ENCODE measurements at places on chromosomes 2 and 18.

- DNase-seq = no peak
These were observed 5.2 kb downstream of the MYO1B start for GRCh38 chr2:191250400-191250799.

DNA sequence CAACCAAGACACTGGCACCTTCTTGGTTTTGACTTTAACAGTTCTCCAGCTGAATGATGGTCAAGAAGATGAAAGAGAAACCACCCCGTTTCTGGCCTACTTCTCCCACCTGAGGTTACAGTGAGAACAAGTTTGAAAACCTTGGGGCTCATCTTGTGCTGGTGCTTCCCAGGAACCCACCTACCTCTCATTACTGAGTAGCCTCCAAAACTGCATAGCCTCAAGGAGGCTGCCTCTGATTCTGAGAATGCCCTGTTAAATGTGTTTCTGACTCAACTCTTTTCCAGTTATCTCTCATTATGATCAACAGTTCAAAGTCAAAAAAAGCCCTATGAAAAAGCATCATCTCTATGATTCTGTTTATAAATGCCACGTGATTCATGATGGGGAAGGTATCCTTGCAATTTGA lies 121.9 kb downstream of the CACNB4 start:
- no peak for DNase-seq

- no peak for DNase-seq
These were observed 146.5 kb upstream of the MMADHC start for GRCh38 chr2:149733936-149734685.

DNA sequence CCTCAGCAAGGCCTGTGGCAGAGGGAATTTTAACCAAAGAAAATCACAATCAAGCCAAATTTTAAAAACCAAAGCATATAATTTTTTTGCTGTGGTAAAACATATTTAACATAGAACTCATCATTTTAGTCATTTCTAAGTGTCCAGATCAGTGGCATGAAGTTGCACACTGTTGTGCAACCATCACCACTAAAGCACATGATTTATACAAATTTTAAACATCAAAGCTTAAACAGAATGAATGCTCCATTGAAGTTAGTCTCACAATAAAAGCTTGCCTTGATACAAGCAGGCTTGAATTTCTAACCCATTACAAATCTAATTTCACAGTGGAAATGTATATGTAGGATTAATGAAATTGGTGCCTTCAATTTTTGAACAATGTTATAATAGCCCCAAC lies 31.2 kb downstream of the FTCDNL1 start:
- DNase-seq = no peak

GRCh38 chr2:120760446-120761135 lies 24.9 kb downstream of the GLI2 start:
- no peak for DNase-seq

- DNase-seq = no peak
These were observed 1.6 kb downstream of the WDFY1 start for GRCh38 chr2:223943561-223944008.

- no peak for DNase-seq
These were observed 5.2 kb downstream of the TGIF1 start for GRCh38 chr18:3455090-3455635.

GRCh38 chr18:29823671-29824070 lies 1218.9 kb downstream of the DSC3 start:
- DNase-seq = no peak

GRCh38 chr18:51330148-51330547 lies 132.7 kb upstream of the MEX3C start:
- no peak for DNase-seq

- DNase-seq = no peak
These were observed 30.0 kb upstream of the KLHL14 start for GRCh38 chr18:32802591-32803451.

DNA sequence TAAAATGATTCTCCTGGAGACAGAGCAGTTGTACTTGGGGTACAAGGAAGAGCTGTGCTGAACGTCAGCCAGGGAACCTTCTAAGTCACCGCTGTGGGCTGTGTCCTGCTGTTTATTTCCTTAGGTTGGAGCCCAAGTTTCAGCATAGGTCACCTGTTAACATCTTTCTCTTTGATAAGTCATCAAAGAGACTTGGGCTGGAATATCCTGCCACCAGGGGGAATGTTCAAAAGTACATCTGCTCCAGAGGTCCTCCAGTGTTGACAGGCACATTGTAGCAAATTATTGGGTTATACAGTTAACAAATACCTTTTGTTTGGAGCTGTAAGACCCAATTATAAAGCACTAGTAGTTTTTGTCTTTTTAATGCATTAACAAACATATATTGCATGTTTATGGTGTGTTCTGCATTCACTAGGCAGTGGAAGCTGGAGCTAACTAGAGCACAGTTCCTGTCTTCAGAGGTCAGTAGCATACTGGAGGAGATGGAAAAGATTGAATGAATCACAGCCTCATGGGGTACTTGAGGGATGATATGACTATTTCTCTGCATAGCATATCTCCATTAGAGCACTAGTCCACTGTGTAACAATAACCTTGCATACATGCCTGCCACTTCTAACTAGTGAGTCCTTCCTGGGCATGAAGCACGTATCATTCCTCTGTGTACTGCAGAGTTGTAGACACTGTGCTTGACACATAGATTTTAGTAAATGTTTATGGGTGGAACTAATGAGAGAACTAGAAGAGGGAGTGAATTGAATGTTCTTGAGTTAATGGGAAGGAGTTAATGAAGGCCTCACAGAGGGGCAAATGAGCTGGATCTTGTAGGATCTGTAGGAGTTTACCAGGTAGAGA lies 182.1 kb downstream of the AGAP1 start:
- DNase-seq = no peak

DNA sequence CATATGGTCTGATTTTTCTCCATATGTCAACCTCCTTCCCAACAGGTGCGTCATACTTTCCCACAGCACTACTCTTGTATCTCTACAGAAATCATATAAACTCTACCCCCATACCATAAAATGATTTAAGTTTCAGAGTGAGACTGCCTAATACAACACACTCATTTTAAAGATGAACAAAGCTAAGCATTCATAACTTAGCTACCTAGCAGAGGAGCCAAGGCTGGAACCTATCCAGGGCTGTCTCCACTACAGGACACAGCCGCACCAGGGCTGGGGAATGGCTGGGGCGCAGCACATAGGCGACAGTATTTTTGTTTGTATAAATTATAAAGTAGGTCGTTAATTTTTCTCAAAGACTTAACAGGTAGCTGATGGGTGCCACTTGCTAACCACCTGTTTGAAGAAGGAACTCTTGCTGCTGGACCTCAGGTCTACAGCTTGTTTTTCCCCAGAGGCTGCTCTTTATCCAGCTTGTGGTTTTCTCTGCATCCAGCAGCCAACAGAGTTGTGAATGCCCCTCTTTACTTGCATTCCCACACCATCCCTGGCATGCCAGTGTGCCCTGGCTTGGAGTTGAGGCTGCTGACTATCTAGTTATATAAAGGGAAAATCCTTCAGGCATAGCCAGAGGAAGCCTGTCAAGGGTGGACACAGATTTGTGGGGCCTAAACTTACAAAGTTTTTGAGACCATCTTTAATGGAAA lies 62.0 kb downstream of the HNRNPLL start:
- no peak for DNase-seq

DNA sequence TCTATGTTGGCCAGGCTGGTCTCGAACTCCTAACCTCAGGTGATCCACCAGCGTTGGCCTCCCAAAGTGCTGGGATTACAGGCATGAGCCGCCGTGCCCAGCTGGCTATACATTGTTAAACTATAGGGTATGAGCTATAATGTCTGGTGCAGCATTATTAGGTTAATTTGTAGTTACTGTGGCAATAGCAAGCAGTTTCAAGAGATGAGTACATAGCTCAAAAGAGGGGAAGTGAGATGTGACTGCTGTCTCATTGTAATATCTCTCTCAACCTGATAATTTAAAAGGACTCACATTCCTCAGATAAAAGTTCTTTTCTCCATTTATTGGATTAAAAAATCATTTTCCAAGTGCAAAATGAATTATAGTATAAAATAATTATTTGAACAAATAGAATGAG lies 116.4 kb downstream of the INO80D start:
- no peak for DNase-seq

DNA sequence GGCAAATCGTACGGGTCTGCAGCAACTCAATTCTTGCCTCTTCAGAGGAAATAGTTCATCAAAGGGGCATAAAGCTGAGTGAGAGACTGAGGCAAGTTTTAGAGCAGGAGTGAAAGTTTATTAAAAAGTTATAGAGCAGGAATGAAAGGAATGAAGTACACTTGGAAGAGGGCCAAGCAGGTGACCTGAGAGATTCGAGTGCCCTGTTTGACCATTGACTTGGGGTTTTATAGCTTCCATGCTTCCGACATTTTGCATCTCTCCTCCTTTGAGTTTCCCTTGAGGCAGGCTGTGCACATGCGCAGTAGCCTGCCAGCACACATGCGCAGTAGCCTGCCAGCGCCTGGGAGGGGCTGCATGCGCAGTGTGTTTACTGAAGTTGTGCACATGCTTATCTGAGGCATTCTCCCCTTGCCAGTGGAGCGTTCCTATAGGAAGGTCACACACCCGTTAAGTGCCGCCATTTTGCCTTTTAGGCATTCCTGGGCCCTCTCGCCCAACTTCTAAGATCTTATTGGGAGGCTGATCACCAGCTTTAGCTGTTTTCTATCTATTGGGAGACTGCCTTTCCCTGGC lies 265.5 kb upstream of the MGAT5 start:
- DNase-seq = no peak

- DNase-seq = no peak
These were observed 74.9 kb upstream of the GPR45 start for GRCh38 chr2:105166688-105167087.

DNA sequence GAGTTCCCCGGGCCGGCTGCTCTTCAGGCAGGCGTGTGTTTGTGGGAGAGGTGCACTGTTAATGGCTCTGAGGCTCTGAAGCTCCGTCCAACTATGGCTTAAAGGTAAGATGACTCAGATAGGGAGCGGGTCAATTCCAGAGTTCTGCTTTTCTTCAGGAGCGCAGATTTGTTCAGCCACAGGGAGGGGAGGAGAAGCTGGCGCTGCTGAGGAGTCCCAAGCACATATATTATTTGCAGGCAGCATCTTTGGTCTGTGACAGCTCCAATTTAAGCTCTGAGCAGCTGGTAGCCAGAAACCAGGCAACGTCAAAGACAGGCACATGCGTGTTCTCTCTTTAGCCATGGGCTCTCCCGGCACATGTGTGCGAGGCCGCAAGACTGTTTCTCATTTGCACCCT lies 229.2 kb downstream of the BCL2 start:
- DNase-seq = no peak

DNA sequence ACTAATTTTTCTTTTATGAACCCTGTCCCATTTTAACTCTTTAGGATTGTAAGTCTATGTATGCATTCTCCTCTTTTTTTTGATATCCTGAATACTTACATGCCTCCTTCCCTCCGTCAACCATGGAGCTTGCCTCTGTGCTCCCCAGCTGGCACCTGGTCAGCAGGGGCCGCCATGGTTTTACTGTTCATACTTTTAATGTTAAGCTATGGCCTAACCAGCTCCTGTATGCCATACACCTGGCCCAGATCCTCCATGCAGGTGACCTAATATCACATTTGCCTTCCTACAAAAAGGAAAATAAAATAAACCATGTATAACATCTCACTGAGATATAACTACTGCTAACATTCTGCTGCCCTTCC lies 283.1 kb upstream of the TRIB2 start:
- DNase-seq = no peak

DNA sequence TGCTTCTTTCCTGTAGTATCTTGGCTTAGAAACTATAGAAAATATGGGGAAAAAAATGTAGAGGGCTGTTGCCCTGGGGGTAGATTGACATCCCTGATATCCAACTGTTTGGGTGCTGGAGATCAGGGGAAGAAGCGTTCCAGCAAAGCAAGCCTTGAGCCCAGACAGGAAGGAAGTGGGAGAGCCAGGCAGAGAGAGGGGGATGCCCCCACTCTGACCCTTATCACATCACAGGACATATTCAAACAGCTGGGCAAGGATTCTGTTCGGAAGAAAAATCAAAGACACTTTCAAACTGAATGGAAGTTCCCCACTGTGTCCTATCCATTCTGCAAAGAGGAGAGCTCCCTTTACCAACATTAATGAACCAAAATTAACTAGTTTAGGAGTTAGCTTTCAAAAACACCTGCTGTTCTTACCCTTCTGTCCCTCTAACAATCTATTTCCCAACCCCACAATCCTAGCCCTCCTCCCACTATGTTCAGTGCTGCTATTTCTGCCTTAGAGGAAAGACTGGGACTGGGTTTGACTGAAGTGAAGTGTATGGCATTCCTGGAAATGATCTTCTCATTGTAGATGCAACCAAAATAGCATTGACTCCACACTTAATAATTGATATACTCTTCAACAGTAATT lies 16.9 kb upstream of the KCNG3 start:
- no peak for DNase-seq

DNA sequence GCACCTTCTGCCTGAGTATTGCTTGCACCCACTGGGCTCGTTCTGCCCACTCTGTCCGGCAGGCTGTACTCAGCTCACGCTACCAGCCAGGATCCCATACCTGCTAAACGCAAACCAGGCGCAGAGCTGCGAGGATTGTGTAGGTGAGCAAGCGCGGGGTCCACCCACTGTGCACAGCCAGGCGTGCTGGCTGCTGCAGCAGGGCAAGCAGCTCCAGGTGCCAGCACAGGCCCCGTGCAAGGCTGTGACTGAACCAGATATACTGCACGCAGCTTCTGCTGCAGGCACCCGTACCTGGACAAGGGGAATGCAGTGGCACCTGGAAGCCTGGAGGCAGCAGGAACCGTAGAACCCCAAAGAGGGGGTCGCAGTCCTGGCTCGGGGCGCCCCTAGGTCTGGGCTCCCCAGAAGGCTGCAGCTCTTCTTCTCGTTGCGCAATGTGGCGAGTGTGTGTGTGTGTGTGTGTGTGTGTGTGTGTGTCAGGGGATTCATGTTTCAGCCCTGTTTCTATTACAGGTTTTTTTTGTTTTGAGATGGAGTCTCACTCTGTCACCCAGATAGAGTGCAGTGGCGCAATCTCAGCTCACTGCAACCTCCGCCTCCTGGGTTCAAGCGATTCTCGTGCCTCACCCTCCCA lies 46.1 kb upstream of the RAB1A start:
- DNase-seq = no peak

Data from stimulated activated CD4-positive, alpha-beta T cell treated with anti-CD3 and anti-CD28 coated beads, TNF-alpha, amount 100 ng/mL, for 1 hour (primary cell).